T-helper 2 cell treated with Interferon-gamma antibody and Interleukin-4, amounts not matched to agents 5 μg/mL and 100 μg/mL, for 36 hours (primary cell): ENCODE measurements at places on chromosomes 16 and 17.

DNA sequence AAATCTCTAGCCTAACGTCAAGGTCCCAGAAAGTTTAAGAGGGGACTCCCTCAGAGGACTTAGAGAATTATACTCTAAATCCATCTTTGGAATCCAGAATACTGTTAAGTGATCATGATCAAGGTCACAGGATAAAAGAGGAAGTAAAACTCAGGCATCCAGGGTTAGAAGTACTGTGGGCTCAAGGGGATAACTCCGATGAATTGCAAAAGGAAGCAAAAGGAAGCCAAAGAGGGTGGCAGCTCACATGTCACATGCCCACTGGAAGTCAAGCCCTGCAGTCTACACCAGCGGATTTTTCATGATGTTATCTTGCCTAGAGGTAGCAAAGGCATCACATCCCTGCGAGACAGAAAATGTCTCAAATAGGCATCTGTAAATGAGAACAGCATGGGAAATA, 3.8 kb downstream of the ZNF821 start:
- DNase-seq, result no peak

- DNase-seq, result no peak
These were observed 167.1 kb downstream of the BANP start for GRCh38 chr16:88118376-88118775.

- DNase-seq, result no peak
These were observed 7.7 kb upstream of the RBFOX3 start for GRCh38 chr17:79618383-79619067.

- no peak for DNase-seq
These were observed 426.3 kb downstream of the ZFHX3 start for GRCh38 chr16:72621651-72622050.

DNA sequence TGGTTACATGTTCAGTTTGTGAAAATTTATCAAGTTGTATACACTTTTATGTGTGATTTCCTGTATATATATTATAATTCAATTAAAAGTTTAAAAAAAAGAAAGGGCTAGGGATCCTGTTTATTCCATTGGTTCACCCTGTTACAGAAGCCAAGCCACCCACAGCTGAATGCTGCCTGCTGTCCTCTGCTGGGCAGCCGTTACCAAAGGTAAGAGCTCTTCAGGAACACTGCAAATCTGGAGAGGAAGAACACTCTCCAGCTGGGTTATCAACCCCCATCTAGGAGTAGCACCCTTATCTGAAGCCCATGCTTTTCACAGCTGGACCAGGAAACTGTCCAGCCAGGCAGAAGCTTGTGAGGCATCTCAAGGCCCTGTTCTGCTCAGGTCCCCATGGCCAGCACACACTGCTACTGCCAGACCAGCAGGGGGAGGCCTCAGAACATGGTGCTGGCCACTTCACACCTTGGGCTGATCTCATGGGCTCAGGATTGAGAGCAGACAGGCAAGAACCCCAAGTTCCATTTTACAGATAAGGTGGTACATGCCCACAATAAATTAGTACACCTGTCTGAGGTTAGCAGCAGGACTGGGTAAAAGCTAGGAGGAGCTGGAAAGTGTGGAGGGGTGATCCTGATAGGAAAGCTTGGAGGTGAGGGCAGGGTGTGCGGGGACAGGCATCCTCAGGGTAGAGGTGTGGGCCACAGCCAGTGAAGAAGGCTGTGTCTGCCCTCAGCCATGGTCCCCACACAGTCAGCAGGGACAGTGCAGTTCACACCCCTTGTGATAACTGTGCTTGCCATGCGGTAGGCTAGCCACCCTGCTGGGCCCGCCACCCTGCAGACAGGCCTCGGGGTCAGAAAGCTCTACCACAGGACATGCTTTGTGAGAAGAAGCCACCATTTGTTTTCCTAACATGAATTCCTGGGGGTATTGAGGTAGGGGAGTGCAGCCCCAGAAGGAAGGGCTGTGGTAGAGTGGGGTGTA, 54.3 kb upstream of the SREBF1 start:
- peak; percentile 24 for DNase-seq

- no peak for DNase-seq
These were observed 191.8 kb upstream of the CHMP6 start for GRCh38 chr17:80799538-80800480.

DNA sequence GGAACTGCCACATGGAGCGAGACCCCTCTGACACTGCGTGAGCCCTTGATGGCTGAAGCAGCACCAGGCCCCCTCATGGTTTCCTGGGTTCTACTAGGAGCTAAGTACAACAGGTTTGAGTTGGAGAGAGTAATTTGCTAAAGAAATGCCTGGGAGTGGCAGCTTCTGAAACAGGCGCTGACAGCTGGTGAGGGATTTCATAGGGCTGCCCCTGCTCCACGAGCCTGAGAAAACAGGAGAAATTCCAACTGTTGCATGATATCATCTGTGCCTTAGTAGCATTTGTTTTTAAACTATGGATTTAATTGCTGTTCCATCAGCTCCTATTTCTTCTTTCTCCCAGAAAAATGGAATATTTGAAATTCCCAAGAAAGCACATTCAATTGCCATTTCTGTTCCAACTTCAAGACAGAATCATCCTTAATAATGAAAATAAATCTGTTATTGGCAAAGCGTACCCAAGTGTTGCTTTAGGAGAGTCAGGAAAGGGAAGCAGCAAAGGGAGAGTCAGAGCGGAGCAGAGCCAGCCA, 78.8 kb upstream of the ANKFN1 start:
- DNase-seq, result no peak

DNA sequence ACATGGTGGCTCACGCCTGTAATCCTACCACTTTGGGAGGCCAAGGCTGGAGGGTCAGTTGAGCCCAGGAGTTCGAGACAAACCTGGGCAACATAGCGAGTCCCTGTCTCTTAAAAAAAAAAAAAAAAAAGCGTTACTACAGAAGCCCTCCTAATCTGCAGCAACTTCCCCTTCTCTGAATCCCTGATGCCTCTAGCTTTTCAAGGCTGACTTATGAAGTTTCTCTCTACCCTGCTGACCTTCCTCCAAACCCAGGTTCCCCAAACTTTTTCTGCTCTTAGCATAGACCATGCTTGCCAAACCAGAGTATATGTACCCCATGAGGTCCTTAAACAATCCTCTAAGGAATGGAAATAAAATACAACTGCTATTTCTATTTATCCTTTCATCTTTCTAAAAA, 16.4 kb downstream of the LYRM1 start:
- no peak for DNase-seq

DNA sequence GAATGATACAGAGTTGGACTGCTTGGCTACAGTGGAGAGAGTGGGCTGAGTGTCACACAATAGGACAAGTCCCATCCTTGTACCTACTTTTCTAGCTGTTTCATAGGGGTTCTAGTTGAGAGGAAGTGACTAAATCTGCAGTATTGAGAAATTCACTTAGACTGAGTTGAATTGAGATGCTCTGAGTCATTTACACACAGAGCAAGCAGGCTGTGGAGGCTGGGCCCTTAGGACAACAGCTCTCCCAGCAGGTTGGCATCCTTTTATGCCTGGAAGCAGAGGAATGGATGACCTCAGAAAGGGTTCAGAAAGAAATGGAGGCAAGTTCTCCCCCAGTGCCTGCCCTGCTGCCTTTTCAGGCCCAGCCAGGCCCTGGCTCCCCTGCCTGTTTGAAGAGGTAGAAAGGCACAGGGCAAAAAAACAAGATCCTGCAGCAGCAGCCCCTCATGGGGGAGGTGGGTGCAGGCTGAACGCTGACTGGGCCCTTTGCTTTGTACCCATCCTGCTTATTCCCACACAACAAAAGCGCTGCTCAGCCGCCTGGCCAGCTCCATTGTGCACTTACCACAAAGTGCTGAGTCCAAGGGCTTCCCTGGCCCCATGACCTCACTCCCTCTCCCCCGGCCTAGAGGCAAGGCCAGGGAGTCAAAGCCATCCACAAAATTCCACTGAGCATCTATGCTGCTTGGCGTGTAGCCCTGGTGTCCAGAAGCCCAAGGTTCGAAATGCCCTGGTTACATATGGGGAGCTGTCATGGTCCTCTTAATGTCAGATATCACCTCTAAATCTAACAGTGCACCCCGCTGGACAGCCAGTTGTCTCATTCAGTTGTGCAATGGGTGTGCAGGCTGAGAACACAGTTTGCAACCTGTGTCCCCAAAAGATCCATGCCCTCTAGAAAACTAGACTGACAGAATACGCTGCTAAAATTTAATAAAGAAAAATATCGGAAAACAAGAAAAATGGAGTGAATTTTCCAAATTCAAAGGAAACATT, 5.4 kb upstream of the CRYBA1 start:
- no peak for DNase-seq

- no peak for DNase-seq
These were observed 4.2 kb upstream of the ATXN7L3 start for GRCh38 chr17:44203731-44204440.

GRCh38 chr16:53232826-53233529, 178.2 kb downstream of the CHD9 start:
- DNase-seq, result no peak

- DNase-seq, result no peak
These were observed 63.3 kb upstream of the HSBP1 start for GRCh38 chr16:83744441-83744981.

DNA sequence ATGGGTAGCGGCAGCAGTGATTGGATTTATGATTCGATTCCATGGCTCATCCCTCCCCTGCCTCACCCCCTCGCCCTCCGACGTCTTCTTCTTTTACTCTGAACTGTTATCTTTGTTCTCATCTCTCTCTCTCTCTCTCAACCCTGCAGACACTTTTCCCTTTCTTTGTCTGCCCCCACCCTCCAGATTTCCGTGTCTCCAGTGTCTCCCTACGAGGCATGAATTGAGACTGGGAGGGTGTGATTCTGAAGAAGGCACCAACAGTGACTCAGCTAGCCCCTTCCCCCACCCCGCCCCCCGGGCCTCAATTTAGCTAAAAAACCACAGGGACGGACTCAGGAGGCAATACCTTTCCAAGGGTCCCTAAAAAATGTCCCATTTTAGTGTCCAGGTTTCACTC, 47.6 kb upstream of the STH start:
- no peak for DNase-seq

- DNase-seq, result no peak
These were observed 22.0 kb upstream of the ALDH3A1 start for GRCh38 chr17:19769946-19770652.

DNA sequence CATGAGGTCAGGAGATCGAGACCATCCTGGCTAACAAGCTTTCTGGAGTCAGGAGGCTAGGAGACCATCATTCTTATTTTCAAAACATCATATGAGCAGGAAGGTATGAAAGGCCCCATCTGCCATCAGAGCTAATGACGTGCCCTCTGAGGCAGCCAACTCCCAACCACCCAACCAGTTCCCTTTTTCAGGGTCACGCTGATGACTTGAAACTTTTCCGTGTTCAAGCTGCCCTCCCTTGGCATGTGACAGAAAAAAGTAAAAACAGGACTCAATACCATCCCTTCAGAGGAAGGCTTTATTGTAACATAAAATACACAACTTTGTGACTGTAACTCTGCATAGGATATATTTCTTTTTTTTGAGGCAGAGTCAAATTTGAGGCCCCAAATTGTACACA, 4.6 kb upstream of the GHDC start:
- no peak for DNase-seq
